Heart left ventricle (tissue), 16 donors: ENCODE measurements at places on chromosomes 3 and 15. TPM values are rescaled to one million over a fixed set of nuclear protein-coding genes. Genes with fewer than 3 reads are reported as not detected.

GRCh38 chr15:99421172-99421656, 144.6 kb upstream of the MEF2A start:
- no peak for DNase-seq

The MRPL46 gene
- 79.5 TPM for polyA plus RNA-seq

The A4GNT gene
- not detected for polyA plus RNA-seq

GRCh38 chr3:122619040-122619439, 41.6 kb downstream of the PARP15 start:
- no peak for DNase-seq

DNA sequence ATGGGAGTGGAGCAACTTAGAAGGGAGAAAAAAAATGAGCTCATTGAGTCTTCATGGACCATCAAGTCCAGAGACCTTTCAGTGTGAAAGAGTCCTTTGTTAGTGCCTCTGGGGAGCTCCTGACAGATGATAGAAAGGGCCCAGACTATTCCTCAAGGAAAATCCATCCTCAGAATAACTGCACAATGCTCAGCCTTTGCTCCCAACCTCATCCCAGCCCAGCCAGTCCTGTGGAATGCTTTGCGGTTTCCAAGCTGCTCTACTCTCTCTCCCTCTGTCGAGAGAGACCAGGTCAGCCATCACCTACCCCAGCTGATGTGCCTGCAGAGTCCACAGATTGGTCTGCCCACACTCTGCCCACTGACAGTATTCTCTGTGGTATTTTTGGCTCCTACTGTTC, 406.2 kb downstream of the MFSD1 start:
- DNase-seq = no peak

DNA sequence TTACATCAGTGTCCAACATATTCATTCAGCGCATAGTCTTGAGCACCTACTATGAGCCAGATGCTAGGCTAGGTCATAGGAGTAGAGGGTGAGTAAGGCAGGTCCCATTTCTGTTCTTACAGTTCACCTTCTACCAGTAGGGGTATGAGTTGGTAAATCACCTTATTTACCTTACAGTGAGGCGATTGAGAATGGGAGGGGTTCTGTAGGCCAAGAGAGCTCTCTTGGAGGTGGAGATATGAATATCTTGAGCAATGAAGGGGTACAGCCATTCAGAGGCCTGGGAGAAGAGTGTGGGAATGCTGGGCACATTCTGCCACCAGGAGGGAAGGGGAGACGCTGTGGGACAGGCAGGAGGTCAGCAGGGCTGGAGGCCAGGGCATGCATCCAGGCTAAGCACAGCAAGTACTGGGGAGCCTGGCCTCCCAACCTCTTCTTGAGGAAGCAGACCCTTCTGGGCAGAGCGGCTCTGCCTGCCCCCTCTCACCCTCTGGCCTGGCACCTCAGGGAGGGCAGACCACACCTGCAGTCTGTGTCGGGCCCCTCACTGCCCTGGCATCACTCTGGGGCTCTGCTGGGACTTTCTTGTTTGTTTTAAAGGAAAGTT, 123.4 kb downstream of the EEFSEC start:
- DNase-seq = no peak

The CASR gene
- not detected for polyA plus RNA-seq

- peak; percentile 33 for DNase-seq
Observed at GRCh38 chr3:183188895-183189462, 26.4 kb upstream of the LAMP3 start.

The NR2E3 gene
- 0.11 TPM for polyA plus RNA-seq

The RBM5 gene
- 32.5 TPM for polyA plus RNA-seq

The CHRNA3 gene
- polyA plus RNA-seq = 0.06 TPM

GRCh38 chr3:188051801-188052168, 102.2 kb upstream of the LPP start:
- peak; percentile 67 for DNase-seq

The IL17RE gene
- 0.95 TPM for polyA plus RNA-seq

GRCh38 chr3:165837058-165837525, at the start of gene BCHE:
BCHE (minus strand) TSS chr3:165837423; CDS start chr3:165831033, 6,390 bp downstream.
- peak; percentile 31 for DNase-seq

- DNase-seq = no peak
Observed at GRCh38 chr15:101346928-101347327, 51.9 kb upstream of the SNRPA1 start.
